ENCODE measurements at places on chromosomes 2 and 18. TPM values are rescaled to one million over a fixed set of nuclear protein-coding genes. Genes with fewer than 3 reads are reported as not detected.

- no peak for DNase-seq
Observed at GRCh38 chr2:40352703-40353099, 99.2 kb downstream of the SLC8A1 start.

The EML6 gene
- 0.77 TPM for total RNA-seq

The RPL37A gene
- total RNA-seq = 1,529 TPM

The ABHD1 gene
- not detected for total RNA-seq

DNA sequence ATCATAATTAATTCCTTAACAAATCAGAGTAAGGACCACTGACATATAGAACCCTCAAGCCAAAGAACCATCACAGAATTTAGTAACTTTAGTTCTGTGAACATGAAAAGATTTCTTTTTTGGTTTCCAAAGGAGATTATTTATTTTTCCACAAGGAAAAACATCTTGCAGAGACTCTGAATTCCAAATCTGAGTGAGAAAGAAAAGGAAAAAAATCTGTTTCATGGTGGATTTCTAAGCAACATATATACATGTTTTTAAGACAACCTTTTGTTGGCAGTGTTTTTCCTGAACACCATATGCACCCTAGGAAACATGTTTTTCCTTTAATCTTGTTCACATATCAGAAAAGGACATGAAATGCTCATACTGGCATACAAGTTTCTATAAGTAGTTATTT, 149.8 kb downstream of the AGPS start:
- DNase-seq = no peak

The SCYGR4 gene
- total RNA-seq = not detected

DNA sequence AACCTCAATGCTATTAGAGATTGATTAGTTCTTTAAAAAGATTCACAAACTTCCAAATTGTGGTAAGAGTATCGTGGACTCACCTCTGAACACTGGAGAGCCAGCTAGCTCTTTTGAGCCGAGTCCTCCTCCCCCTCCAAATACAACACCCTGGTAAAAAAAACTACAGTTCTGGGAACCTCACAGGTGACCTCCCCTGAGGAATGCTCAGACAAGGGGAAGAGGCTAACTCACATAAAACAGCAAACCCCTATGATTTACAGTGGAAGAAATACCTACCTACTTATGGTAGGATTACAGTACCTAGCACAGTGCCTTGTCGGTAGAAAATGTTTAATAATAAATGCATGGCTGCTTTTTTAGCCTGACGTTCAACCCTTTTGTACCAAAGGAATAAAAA, 8.4 kb downstream of the ZNF24 start:
- DNase-seq = no peak

The PTPRN gene
- total RNA-seq = not detected

The CDH2 gene
- total RNA-seq = 1.8 TPM

DNA sequence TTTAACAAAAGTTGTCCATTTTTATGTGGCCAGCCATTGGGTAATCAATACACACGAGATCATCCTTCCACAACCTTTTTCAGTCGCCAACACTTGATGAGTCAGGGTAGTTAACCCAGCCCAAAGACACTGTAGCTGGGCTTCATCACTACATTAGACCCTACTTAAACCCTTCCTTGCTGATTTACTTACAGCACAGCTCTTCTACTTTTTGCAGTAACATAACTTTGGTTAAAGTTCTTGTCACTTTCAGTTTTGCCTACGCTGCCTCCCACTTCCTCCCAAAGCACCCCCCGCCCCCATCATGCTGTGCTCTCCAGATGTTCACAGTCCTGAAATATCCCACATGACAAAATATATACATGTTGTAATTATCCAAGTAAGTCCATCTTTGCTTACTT, 103.6 kb downstream of the CDK15 start:
- DNase-seq = no peak

DNA sequence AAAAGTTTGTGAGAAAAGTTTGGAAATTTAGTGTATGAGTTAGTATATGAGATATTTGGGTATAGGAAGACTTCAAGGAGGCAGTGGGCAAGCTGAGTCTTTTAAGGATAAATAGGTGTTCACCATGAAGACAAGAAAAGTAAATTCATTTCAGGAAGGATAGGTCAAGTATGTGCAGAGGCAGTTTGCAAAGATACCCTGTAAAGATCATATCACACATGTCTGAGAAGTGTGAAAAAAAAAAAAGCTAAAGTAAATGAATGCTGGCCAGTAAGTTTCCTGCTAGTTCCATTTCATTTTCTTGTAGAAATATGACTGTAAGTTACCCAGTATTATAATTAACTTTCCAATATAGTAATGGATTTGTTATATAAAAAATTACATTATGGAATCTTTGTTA, 131.0 kb downstream of the PHLPP1 start:
- no peak for DNase-seq

- no peak for DNase-seq
Observed at GRCh38 chr2:34912084-34912483, 1313.0 kb upstream of the FAM98A start.

The ITGA6 gene
- total RNA-seq = 146 TPM

DNA sequence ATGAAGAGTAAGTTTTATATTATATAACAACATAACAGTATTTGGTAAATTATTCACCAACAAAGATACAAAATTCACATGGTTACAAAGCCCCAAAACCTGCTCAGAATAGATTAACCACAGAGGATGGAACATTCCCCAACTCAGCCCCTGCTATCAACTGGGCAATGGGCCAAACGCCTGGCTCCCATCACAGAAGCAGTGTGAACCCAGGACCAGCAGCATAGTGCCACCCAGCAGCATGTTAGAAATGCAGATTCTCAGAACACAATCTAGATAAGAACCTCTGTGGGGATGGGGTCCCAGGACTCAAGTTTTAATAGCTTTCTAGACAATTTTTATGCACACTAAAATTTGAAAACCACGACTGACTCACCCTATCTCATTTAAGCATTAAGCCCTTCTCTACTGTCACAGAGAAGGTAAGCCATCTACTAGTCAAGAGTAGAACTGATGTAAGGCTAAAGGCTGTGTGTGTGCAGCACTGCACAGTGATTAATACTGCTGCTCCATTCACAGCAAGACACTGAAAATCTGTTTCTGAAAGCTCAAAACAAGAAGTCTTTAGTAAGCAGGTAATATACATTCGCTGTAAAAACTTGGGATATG, 15.2 kb downstream of the AFG3L2 start:
- no peak for DNase-seq

The COL3A1 gene
- 1.4 TPM for total RNA-seq

GRCh38 chr2:84889332-84889731, 8.4 kb upstream of the TRABD2A start:
- no peak for DNase-seq

GRCh38 chr2:61014763-61015162, 2.8 kb upstream of the PEX13 start:
- no peak for DNase-seq

The TNFRSF11A gene
- total RNA-seq = 42.5 TPM

GRCh38 chr2:120233292-120233691, 10.1 kb upstream of the TMEM185B start:
- DNase-seq = no peak

The ZC3H15 gene
- total RNA-seq = 47.4 TPM

DNA sequence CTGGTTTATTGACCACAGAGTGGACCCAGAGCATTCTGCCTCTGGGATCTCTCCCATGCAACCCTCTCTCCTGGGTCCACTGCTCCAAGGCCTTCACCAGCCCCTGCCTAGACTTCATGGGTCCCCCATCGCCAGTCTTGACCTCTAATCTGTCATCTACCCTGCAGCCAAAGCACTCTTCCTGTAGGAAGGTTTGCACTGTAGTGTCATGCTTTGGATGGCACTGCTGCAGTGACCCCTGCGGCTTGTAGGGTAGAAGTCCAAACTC, 41.7 kb downstream of the MYO7B start:
- no peak for DNase-seq

GRCh38 chr2:198913394-198914152, 544.2 kb downstream of the SATB2 start:
- no peak for DNase-seq

GRCh38 chr2:27379836-27380625, 503 bp downstream of the ZNF513 start:
- no peak for DNase-seq

DNA sequence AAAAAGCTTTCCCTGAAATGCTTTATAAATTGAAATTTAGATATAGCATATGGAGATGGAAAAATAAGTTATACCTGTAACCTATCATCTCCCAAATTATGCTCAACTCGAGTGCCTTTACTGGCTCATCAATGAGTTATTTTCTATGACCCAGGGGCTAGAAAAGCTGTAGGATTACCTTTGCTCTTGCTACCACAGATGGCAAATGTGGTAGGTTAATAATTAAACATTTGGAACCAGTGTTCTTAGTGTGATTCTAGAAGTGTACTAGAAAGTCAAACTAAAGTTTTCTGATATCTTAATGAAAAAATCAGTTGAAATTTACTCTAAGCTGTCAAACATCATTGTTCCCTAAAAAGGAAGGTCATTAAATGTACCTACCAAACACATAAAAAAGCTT, 22.5 kb downstream of the ALS2 start:
- no peak for DNase-seq

GRCh38 chr2:69858261-69858660, 28.8 kb downstream of the GMCL1 start:
- no peak for DNase-seq

The PDCD1 gene
- total RNA-seq = under 0.01 TPM

The SH2D6 gene
- total RNA-seq = under 0.01 TPM

The MAP2 gene
- total RNA-seq = 11.2 TPM

DNA sequence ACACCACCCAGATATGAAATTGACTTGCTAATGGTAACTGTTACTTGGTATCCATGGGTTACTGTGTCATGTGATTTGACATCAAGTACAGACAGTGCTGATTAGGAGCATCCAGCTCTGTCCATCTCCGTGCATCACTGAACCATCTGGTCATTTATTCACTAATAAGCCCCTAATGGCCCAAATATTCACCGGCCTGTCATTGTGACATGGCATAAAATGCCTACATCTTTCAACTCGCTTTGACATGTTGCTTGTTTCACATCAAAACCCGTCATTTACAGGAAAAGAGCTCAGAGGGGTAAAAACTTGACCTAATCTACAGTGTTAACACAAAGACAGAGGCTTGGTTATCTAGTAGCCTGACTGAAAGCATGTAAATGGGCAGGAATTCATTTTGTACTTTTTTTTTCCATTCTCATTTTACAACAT, 308.9 kb upstream of the ATP5MC3 start:
- DNase-seq = no peak

GRCh38 chr18:28606686-28607085, 429.8 kb upstream of the CDH2 start:
- no peak for DNase-seq

The SPATS2L gene
- total RNA-seq = 9.4 TPM

- DNase-seq = no peak
Observed at GRCh38 chr2:40199771-40200170, 252.1 kb downstream of the SLC8A1 start.

The ABCA12 gene
- total RNA-seq = not detected

The KCNS3 gene
- total RNA-seq = 0.25 TPM

DNA sequence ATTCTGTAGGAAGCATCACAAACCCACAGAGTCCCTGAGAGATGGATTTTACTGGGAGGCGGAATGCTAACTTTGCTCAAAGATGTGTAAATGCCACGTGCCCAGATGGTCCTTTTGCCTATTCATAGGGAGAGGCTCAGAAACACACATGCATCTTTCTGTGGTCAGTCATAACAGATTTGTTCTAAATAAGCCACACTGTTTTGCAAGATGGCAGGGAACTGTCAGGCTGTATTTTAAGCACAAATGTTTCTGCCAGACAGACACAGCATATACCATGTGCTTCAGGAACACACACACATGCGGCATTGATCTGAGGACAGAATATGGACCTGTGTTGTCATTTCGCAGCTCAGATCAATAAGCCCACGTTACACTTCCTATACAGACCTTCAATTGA, 312.0 kb downstream of the GPD2 start:
- DNase-seq = no peak

GRCh38 chr2:79065201-79065600, 22.6 kb downstream of the REG1B start:
- DNase-seq = no peak

DNA sequence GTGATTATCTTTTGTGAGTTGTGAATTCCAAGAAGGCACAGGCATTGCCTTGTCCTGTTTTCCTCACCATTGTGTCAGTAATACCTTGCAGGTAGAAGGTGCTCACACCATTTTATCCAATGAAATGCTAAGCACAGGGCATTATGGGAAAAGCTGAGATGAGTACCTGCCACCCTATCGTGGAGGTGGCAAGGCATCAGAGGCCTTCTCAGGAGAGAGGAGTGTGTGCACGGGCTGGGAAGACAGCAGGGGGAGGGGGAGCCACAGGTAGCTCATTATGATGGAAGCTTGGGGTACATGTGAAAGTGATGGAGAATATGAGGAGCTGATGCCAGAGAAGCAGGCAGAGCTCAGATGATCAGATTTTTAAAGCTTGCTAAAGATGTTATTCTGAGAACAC, 69.5 kb downstream of the ASAP2 start:
- no peak for DNase-seq

GRCh38 chr2:109382951-109383350, 230.8 kb downstream of the SEPTIN10 start:
- no peak for DNase-seq

DNA sequence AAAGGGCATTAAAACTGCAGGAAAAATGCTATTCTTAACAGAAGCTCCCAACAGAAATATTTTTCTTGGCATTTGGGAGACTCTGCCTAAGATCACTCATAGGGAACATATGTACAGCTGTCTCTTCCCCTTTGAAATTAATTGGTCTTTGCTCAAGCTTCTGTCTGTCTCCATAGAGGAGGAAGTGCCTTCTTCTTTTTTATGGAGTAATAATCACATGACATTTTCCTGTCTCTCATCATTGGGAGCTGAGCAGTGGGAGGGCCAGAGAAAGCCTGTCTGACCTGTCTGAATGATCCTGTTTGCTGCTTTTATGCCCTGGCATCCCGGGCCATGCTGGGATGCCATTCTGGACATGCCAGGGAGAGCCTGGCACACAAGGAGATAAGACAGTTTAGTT, 145.6 kb downstream of the AQP4 start:
- DNase-seq = no peak

DNA sequence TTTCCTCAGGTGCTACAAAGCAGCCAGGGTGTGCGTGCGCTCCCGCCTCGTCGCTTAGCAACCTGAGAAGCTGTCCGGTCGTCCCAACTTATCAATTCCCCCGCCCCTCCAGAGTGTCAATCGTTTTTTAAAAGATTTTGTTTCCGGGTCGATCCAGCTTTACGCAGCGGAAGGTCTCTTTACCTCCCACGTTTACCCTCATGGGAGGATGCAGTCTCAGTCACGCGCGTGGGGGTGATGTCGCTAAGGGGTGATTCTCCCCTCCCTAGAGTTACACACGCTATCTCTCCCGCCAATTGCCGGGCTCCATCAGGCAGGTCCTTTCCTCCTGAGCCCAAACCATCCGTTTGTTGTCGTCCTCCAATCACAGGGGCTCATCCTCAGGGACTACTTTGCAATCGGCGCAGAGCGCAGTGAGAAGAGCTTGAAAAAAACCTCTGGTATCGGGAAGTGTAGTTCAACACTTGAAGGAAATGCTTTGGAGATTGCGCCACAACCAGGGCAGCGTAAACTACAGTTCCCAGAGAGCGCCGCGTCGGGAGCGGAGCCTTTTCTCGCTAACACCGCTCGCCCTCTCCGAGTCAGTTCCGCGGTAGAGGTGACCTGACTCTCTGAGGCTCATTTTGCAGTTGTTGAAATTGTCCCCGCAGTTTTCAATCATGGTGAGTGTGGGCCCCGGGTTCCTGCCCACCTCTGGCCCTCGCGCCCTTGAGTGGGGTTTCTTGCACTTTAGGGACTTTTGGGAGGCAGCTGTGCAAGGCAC, at the start of the genes MDH1 and WDPCP:
Gene MDH1, plus strand, starts transcription at position 579 of the 763 bp plus-strand sequence. Its CDS starts 81 bp downstream, at position 660.
Gene WDPCP, minus strand, starts transcription at position 93 of the 763 bp plus-strand sequence. CDS start 206 bp downstream, outside the sequence.
- DNase-seq = peak; percentile 100

Data from dermis microvascular lymphatic vessel endothelial cell (primary cell).